ENCODE measurements at places on chromosomes 6 and 20. TPM values are rescaled to one million over a fixed set of nuclear protein-coding genes. Genes with fewer than 3 reads are reported as not detected.

The OVOL2 gene
- total RNA-seq = not detected

DNA sequence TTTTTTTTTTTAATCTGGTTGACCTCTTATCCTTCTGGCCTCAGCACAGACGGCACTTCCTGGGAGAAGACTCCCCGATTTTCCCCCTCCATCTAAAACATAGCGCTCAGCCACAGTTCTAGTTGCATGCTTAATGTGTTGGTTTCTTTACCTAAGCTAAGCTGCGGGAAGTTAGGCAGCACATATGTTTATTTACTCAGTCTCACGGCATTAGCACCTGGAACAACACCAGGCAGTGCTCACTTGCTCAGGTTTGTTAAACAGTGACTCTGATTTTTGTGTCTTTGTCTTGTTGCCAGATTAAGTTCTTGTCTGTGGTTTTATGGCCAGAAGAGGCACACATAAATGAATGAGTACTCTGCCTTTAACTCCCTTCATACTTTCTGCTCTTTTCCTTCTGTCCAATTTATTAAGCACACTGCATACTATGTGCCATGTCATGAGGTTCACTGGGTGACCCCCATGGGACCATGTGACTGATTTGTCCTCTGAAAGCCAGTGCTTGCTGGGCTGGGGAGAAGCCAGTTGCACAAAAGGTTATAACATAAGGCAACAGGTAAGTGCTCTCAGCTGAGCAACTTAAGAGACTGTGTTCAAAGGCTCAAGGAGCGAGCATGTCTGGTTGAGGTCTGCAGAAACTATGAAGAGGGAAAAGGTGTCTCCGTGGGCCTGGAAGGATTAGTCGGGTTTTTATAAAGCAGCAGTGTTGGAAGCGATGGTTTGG lies 93.6 kb downstream of the RPP40 start:
- no peaks in the 10 kb centered on the region for H3K27me3 ChIP-seq
- H3K4me1 ChIP-seq = peaks cover 76% of the 10 kb centered on the region
- H3K27ac ChIP-seq = no peak overlapping the region

DNA sequence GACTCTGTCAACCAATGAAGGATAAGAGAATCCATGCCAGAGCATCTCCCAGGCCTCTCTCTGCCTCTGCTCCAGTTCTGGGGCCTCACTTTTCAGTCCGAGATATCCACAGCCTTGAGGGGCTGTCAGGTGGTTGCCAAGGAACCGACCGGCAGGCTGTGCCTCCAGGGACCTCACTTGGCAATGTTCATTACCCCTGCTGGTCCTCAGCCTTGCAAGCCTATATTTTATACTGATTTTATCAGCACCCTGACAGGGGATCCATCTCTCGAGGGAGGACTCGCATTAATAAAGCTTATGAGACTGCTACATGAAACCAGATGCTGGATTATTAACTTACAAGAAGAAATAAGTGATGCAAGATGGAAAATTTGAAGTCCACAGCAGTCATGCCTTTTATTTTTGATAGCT lies 39.9 kb downstream of the TMC2 start:
- H3K4me3 ChIP-seq = no peak overlapping the region
- peaks cover 45% of the 10 kb centered on the region for H3K27me3 ChIP-seq
- DNase-seq = no peak
- H3K36me3 ChIP-seq = no peaks in the 10 kb centered on the region
- no peak overlapping the region for H3K27ac ChIP-seq

GRCh38 chr6:7156643-7157278 lies 49.0 kb downstream of the RREB1 start:
- H3K36me3 ChIP-seq = no peaks in the 10 kb centered on the region
- H3K27ac ChIP-seq = peak overlapping the region; percentile 96
- H3K27me3 ChIP-seq = no peaks in the 10 kb centered on the region
- H3K4me3 ChIP-seq = peak overlapping the region; percentile 73
